Metanephros (tissue), 2 donors: ENCODE measurements at places on chromosomes 12 and 14. TPM values are rescaled to one million over a fixed set of nuclear protein-coding genes. Genes with fewer than 3 reads are reported as not detected.

The OAS1 gene
- total RNA-seq: 13.3 TPM

The GLI1 gene
- total RNA-seq: 13.4 TPM

The PLEKHG7 gene
- 0.58 TPM for total RNA-seq

The PARP11 gene
- 10.6 TPM for total RNA-seq

The IFT43 gene
- 56.7 TPM for total RNA-seq

The ZNF140 gene
- total RNA-seq: 23.3 TPM

The RPS6KL1 gene
- 2.1 TPM for total RNA-seq

The TRPV4 gene
- 13.9 TPM for total RNA-seq

The PLD4 gene
- 16.2 TPM for total RNA-seq

The PTGDR gene
- total RNA-seq: 1.5 TPM

The PTGER2 gene
- 8.3 TPM for total RNA-seq

The LRP10 gene
- total RNA-seq: 57.5 TPM

The ERC1 gene
- total RNA-seq: 49.1 TPM

The PRH2 gene
- total RNA-seq: 0.70 TPM

The AJUBA gene
- total RNA-seq: 63.2 TPM
